Glomerular endothelial cell (primary cell): ENCODE measurements at places on chromosomes 3 and 15. TPM values are rescaled to one million over a fixed set of nuclear protein-coding genes. Genes with fewer than 3 reads are reported as not detected.

ACSBG1 gene
- under 0.01 TPM in 1 of 2 replicates, not detected in the other for total RNA-seq

SMAD6 gene
- 4.7 and 15.6 TPM in 2 replicates for total RNA-seq

ABHD2 gene
- total RNA-seq, result 34.6 and 47.3 TPM in 2 replicates

NCEH1 gene
- total RNA-seq, result 17.1 and 19.7 TPM in 2 replicates

DNA sequence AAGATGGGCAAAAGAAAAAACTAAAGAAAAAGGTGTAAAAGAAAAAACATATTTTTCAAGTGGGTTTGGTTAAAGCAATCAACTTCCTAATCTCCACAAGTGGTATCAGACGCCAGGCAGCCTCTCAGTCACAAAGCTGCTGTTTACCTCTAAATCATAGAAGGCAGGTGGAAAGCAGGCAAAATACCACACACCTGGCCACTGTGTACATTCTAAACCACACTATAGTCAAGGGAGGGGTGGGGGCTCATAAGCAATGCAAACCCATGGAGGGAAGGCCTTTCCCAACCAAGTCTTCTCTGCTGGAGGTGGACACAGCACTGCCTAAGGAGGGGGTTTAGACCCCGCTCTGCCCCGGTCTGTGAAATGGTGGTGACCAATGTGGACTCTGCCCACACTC, 50.4 kb downstream of the MCF2L2 start:
- no peak for DNase-seq

DNA sequence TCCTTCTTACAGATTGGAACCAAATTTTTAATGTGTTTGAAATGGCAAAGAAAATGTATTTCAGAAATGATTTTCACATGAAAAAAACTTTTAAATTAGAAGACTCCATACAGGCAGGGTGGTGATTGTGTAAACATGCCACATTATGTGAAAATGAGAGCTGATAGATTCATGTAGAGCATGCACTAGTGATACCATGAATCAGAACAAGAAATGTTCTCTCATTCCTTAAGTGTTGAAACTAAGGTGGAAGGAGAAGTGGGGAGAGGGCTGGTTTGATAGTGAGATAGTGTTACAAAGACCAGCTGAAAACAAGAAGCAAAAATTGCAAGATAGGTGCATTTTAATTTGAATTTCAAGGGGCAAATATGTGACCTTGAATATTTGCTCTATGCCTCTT, 100.3 kb downstream of the CCNL1 start:
- no peak for DNase-seq

- no peak for DNase-seq
Measured at GRCh38 chr3:78988324-78988723, 779.5 kb downstream of the ROBO1 start.

- no peak for DNase-seq
Measured at GRCh38 chr3:12436514-12437220, 47.6 kb upstream of the TSEN2 start.

- peak; percentile 42 for DNase-seq
Measured at GRCh38 chr3:79086514-79086913, 681.3 kb downstream of the ROBO1 start.

GRCh38 chr15:32833379-32833821, 115.6 kb downstream of the GREM1 start:
- DNase-seq, result no peak

DNA sequence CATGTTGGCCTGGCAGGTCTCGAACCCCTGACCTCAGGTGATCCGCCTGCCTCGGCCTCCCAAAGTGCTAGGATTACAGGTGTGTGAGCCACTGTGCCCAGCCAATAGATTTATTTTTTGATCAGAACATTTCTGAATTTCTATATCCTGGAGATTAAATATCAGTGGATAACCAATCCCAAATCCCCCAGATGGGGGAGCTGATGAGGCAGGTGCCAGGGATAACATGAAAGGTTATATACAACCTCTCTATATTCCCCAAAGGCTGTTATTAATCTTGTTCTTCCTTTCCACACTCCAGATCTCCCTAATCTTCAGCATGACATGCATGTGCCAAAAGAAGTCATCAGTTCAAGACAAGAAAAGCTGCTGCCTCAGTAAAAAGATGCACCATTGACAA, 112.3 kb downstream of the WDR76 start:
- DNase-seq, result no peak
